ENCODE measurements at places on chromosomes 12 and 14.

DNA sequence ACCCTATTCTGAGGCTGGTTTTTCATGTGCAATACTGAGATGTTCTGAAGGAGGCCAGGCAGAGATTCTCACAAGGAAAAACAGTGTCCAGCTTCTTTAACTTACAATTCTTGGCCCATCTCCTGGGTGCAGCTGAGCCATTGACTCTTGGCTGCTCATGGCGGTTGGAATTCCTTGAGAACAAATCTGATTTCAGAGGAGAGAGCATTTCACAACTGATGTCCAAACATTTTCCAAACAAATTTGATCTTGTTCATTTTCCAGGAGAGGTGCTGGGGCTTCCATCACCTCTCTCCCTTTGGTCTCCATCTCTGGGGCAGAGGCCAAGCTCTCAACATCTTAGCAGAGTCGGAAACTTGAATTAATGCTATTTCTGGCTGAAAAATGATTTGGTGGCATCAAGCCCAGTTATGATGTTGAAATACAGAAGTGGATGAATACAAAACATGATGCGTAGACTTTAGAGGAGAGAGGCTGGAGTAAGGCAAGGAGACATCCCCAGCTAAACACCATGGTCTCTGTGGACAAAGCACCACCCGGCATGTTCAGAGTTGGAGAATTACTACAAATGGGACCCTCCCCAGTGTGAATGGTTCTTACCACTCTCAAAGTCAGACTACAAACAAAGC lies 593.0 kb downstream of the VRK1 start:
- DNase-seq: no peak

DNA sequence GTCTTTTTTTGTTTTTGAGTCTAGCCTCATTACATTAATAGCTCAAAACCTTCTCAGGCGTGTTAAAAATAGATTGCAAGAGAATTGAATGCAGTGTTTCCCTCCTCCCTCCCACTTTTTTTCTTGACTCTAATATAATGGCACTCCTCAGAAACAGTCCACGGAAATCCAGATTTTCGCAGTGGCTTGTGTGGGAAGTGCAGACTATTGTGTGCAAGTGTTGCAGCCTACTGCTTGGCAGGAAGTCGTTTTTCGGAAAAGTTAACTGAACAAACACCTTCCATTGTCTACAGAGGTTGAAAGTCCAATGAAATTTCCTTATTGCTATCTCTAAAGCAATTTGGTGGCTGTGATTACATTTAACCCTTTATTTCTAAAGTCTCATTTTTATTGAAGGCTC lies 147.9 kb upstream of the E2F7 start:
- DNase-seq: no peak

DNA sequence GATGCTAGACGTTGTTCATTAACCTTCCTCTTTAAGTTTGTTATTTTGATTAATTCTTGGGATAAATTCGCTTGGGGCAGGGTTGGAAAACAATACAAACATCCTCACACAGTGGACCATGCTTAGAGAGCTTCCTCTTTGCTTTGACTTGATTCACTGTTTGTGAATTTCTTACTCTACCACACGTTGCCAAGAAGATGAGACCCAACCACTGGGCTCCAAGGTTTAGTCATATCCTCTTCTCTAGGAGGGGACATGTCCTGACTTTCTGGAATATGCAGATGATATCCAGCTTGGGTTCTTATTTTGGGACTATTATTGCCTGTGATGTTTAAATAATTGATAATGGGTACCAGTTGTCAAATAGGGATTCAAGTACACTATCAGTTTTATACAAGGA lies 428.2 kb downstream of the ATP23 start:
- no peak for DNase-seq

DNA sequence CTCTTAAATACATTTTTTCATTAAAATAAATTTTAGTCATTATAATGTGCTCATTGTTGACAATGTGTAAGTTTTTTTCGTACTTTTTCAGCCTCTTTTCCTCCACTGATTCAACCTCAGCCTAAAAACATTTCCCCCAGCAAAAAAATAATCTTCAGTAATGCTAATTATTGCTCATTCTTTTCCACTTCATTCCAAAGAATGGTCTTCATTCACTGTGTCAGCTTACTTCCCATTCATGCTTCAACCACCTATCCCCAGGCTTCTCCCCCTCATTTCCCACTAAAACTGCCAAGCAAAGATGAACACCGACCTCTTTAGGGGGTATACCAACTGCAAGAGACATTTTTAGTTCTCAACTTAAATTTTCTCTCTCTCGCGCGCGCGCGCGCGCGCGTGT lies 2.7 kb upstream of the IPO8 start:
- DNase-seq: no peak

DNA sequence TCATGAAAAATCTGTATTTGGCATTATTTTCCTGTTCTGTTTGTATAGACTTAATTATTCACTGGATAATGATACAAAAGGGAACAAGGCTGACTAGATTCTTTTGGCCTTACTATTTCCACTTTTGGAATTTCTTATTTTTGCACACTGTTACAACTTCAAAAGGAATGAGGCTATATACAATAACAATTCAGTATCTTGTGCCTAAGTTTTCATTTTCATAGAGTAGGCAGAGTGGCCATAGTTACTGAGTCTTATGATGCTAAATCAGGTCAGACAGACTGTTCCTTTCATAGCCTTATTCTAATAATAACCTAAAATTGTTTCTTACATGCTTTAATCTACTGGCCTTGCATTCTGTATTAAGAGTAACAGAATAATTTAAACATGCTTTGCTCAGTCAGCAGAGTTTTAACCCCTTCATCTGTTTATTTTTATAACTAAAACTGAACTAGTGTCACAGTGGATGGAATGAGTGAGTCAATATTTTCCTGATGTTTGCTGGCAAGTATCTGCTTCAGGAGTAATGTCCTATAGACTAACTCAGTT lies 10.5 kb downstream of the TTC8 start:
- no peak for DNase-seq

- DNase-seq: no peak
These were observed 184.0 kb downstream of the AACS start for GRCh38 chr12:125249066-125249824.
